Right lobe of liver (tissue), 6 donors: ENCODE measurements at places on chromosomes 3 and 15.

GRCh38 chr3:172522871-172523818 lies at the start of gene TNFSF10:
Gene TNFSF10, minus strand, starts transcription at chr3:172523430. Its CDS starts 46 bp downstream, at chr3:172523384.
- DNase-seq = peak; percentile 79

GRCh38 chr3:123423806-123424205 lies 25.1 kb downstream of the ADCY5 start:
- no peak for DNase-seq

DNA sequence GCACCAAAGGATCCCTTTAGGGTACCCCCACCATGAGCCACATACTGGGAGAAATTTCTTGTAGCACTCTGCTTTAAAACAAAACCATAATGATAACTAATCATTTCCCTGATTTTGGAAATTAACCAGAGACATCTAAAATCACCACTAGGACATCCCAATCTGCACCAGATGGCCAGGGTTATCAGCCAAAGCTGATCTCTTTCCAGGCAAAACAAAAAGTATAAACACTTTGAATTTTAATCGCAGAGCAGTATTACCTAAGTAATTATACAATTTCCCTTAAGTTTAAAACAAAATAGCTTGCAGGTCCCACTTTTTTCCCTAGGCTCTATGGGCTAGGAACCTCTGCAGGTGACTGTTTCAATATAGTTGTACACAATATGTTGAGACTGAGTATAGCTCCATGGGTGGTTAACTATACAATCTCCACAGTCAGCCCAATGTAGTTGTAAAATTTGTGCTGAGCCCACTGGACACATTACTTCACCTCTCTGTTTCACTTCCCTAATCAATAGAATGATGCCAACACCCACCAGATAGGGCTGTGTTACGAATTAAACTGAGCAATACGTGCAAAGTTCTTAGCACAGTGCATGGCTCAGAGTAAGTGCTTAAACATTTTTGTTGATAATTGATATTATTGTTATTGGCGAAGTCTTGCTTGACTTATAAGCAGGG lies 629 bp upstream of the NOX5 start:
- no peak for DNase-seq

DNA sequence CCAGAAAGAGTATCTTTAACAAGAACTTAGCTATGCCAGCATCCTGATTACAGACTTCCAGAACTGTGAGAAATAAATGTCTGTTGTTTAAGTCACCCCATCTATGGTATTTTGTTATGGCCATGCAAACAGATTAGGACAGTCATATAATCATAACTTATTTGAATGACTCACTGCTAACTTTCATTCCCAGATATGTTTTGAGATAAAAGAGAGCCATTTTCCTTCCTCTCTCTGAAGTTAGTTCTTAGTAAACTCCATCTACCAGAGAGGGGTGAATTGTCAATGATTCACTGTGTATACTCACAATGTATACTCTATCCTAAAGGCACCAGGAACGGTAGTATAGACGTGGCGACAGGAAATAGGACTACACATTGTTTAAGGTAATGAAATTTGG lies 179.4 kb upstream of the DPH6 start:
- DNase-seq = no peak
